Immature natural killer cell (primary cell): ENCODE measurements at places on chromosomes 11 and 22.

GRCh38 chr22:17104336-17104935 lies 16.7 kb downstream of the TMEM121B start:
- no peak for DNase-seq

DNA sequence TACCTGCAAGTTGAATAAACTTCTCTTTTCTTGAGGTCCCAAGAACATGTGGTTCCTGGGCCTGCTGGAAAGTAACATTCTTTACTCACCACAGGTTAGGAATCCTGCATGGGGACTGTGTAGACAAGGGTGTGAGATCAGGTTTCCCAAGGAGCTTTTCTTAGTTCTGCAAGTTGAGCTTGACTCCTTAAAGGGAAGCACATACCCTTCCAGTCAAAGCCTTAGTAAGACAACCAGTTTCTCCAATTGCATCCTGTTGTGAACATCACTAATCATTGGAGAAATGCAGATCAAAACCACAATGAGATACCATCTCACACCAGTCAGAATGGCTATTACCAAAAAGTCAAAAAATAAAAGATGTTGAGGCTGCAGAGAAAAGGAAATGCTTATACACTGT lies 48.3 kb upstream of the PAK1 start:
- DNase-seq, result no peak

DNA sequence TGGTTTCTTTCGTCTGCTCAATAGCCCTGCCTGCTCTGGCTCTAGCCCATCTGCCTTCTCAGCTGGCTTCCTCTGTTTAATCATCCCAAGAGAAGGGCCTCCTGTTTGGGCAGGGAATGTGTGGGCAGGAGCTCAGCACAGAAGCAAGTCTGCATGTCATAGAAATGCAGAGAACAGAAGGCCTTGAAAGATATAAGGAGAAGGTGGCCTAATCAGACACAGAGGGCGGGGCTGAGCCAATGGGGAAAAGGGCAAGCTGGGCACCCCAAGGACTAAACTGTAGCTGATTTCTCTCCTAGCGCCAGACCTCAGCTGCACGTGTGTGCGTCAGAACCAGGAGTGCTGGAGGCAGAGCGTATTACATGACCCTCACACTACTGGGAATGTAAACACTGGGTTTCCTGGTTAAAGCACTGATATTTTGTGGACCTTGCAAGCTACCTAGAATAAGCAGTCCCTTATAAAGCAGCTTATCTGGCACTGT lies 7.6 kb upstream of the CCKBR start:
- DNase-seq, result no peak

DNA sequence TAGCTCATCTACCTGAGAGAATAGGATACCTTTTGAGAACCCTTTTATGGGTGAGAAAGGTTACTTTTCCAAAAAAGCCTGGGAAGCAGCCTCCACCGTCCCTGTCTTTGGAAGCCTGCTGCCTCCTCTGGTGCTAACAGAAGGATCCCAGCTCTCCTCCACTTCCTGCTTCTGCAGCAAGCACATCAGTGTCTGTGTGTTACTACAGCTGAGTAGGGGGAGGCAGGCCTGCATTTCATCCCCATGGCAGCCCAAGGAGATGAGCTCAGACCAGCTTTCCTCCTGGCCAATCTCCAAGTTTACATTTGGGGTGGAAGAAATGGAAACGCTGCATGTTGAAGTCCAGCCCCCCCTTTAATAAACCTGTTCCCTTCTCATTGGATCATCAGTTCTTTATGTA lies 7.4 kb upstream of the CCDC34 start:
- DNase-seq, result no peak

GRCh38 chr22:17083811-17084441 lies 874 bp upstream of the IL17RA start:
- no peak for DNase-seq

- peak; percentile 48 for DNase-seq
Measured at GRCh38 chr22:27918341-27919221, 475 bp downstream of the PITPNB start.

DNA sequence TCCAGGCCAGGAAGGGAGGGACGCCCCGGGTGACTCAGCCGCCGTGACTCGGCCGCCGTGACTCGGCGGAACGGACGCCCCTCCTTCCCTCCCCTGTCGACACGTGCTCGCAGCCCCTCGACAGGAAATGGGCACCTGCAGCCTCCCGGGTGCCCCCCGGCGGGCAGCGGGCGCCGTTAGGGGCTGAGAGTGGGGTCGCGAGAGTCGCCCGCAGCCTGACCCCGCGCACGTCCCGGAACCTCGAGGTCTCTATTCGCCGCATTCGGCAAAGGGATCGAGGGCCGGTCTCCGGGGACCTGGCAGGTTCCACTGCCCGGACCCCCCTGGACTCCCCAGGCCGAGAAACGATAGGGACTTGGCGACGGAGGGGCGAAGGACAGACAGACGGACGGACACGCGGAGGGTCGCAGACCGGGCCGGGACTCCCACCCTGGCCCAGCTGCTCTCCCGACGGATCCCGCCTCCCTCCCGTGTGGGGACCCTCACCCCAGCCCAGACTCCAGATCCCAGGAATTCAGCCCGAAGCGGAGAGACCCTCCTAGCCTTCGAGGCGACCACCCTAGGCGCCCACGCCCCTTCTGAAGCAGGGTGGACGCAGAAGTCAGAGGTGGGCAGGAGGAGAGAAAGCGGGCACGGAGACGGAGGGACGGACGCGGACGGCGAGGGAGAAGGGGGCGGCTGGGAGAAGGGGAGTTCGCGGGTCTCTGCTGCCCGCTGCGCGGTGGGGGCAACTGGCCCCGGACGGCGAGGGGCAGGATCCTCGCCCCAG lies 648 bp downstream of the FOSL1 start:
- peak; percentile 52 for DNase-seq

DNA sequence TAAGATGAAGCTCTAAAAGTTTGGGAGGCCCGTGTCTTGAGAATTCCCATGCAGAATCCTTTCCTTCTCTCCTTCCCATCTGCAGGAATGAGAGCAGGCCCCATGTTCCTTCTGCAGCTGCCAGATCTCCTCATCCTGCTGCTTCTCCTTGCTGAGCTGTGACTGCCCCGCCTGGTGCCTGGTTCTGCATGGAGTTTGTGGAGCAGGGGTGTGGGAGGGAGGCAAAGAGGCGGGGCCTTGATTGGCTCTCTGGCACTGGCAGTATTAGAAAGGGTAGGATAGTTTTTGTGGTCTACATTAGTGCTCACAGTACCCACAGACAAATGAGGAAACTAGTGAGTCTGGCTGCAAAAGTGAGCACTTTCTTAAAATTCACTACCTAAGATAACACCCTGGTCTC lies 91.1 kb upstream of the CLPB start:
- DNase-seq, result no peak
